ENCODE measurements at places on chromosomes 5 and 9.

DNA sequence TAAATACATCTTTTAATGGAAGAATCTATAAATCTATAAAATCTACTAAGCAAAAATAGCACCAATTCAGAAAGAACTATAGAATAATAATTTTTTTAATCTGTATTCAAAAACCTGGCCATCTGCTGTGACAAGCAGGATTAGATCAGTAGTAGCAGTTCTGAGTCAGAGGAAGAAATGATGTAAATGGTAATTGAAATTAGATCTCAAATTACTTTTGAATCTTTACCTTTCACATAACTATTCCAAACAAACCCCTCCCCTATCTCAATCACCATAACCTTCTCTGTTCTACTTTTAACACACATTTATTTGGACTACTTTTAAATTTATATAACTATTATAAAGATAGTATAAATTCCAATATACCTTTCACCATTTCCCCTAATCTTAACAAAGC, 727.8 kb upstream of the FAM174A start:
- no peak for DNase-seq

GRCh38 chr5:88606173-88606572, 276.8 kb downstream of the MEF2C start:
- DNase-seq, result no peak

- DNase-seq, result no peak
Measured at GRCh38 chr5:76715486-76715735, 515 bp upstream of the F2R start.

DNA sequence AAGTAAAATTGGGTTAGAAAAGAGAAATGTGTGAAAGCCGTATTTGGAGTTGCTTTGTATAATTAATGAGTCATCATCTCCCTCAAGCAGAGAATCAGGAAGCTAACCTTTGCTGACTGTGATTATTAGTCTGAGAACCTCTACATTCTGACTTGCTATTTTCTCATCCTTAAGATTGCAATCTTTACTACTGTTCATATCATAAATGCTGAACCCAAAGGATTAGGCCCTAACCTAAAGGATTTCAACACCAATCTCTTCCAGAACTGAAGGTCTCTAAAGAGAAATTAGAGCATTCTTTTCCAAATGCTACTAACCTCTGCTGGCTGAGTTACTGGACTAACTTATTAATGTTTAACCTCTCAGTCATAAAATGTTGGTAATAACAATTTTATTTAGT, 538.1 kb upstream of the MEF2C start:
- no peak for DNase-seq

- no peak for DNase-seq
Measured at GRCh38 chr9:89853161-89853560, 248.3 kb downstream of the GADD45G start.

DNA sequence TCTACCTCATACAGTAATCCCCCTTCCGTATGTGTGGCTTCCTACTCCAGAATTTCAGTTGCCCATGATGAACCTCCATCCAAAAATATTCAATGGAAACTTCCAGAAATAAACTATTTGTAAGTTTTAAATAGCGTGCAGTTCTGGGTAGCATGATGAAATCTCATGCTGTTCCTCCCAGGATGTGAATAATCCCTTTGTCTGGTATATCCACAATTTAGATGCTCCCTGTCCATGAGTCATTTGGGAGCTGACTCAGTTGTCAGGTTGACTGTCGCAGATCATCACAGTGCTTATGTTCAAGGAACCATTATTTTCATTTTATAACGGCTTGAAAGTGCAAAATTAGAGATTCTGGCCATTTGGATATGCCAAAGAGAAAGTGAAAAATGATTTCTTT, 290.1 kb upstream of the CDH9 start:
- no peak for DNase-seq

DNA sequence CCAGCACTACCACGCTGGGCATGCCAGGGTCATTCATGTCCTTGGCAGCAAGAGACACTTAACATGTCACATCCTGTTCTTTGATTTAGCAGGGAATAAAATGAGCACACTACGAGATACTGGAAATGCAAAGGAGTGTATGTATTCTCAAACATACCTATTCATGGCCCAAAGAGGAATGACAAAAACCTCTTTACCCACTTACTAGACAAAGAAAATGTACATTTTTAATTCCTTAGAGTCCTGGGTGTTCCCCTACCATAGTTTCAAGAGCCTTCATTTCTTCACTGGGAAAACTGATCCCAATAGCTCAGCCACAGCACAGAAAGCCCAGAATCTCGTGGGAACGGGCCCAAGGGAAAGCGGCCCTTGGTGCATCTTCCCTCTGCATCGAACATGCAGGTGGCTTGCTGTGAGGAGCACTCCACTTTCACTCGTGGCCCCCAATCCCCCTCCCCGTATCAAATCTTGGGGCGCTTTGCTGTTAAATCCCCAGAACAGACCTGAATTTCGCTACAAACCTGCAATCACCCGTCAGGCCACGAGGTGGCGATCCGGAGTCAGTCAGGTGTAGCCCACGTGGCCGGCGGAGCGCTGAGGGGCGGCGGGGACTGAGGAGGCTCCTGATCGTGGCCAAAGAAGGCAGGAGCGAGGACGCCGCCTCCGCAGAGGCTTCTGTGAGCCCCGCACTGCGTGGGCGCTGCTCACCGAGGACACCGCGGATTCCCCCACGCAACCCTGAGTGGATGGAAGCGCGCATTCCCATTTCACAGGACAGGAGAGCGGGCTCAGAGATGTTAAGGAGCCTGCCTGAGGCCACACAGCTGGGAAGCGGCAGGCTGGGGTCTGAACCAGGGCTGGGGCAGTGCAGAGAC, 91.4 kb downstream of the LMX1B start:
- DNase-seq, result peak; percentile 77

GRCh38 chr5:156531199-156531598, 204.2 kb downstream of the SGCD start:
- no peak for DNase-seq

- DNase-seq, result peak; percentile 10
Measured at GRCh38 chr9:87792831-87793288, 66.9 kb downstream of the CTSL start.

DNA sequence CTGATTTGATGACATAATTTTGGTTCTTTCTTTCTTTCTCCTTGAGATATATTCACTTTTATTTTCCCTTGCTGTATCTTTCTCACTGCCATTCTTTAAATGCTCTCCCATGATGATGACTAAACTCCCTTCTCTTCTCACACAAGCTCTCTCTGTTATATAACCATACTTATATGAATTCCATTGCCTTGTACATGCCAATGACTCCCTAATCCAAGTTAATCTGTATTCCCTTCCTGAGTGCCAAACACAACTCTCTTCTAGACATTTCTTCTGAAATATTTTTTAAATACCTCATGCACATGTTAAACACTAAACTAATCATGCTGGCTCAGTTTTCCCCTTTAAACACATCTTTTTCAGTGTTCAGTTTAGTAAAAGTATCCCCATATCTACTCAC, 62.2 kb upstream of the ST8SIA4 start:
- no peak for DNase-seq

- no peak for DNase-seq
Measured at GRCh38 chr5:35664584-35664983, 46.9 kb downstream of the SPEF2 start.

- DNase-seq, result no peak
Measured at GRCh38 chr5:58622936-58623871, 40.3 kb downstream of the RAB3C start.

- DNase-seq, result no peak
Measured at GRCh38 chr5:149580808-149581191, 498 bp upstream of the ARHGEF37 start.

- DNase-seq, result no peak
Measured at GRCh38 chr5:60993425-60993824, 48.4 kb downstream of the NDUFAF2 start.

GRCh38 chr5:133565993-133566392, 46.3 kb downstream of the FSTL4 start:
- no peak for DNase-seq

DNA sequence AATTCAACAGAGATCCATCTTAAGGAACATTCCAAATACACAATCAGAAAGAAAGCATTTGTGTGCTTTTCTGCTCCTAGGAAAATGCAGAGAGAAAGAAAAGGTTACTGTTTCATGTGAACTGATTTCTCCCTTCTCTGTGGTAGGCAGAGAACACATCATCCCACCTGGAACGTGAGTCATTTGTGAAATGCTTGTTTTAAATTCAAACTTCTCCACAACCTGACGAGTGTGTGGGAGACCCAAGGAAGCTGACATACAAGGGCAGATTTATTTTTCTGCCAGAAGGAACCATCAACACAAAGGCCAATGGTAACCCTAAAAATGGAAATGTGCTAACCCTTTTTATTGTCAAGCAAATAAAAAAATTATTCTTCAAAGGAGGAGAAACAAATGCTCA, 156.4 kb downstream of the EFNA5 start:
- DNase-seq, result no peak

- DNase-seq, result no peak
Measured at GRCh38 chr5:67934976-67935375, 280.6 kb upstream of the PIK3R1 start.

DNA sequence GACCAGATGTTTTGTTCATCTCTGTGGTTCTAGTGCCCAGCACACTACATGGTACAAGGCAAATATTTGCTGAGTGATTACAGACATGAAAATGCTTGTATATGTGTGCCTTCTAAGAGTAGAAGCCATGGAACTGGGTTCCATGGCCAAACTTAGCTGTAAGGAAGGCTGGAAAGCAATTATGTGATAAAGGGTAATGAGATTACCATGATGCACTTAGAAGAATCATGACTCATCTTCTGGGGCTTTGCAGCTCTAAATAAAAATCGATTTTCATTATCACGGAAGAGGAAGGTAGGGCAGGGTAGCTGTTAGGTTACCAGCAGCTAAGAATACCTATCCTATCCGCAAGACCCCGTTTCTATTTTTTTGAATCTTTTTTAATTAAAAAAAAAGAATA, 28.0 kb downstream of the RFK start:
- DNase-seq, result no peak

GRCh38 chr5:78751872-78752271, 103.3 kb upstream of the LHFPL2 start:
- DNase-seq, result no peak

GRCh38 chr5:139124774-139125520, 73.2 kb downstream of the SIL1 start:
- DNase-seq, result no peak

DNA sequence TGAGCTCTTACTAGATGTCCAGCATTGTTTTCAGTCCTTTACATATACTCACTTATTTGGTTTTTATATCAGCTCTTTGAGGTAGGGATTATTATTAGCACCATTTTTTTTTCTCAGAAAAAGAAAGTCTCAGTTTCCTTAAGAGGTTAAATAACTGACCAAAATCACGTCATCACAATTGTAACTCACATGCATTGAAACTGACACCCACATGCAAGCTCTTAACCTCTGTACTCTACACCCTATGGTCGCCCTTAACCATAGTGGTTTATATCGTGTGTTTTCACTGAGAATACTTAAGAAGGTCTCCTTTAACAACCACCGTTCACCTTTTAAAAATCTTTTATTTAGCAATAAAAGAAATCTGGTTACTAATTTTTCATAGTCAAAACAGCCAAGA, 61.0 kb downstream of the PRDM6 start:
- no peak for DNase-seq

DNA sequence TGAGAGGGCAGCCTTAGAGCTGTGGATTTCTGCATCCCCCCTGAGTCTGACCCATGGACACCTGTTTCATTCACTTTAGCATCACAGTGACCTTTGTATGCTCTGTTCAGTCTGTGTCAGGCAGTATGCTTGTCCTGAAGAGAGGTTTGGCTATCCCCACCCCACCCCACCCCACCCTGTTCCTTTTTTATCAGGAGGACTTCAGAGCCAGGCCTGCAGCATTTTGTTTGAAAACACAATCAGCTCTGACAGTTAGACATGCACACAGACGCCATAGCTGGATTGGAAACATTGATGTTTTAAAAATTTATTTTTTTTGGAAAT, 142.2 kb downstream of the NTRK2 start:
- no peak for DNase-seq

DNA sequence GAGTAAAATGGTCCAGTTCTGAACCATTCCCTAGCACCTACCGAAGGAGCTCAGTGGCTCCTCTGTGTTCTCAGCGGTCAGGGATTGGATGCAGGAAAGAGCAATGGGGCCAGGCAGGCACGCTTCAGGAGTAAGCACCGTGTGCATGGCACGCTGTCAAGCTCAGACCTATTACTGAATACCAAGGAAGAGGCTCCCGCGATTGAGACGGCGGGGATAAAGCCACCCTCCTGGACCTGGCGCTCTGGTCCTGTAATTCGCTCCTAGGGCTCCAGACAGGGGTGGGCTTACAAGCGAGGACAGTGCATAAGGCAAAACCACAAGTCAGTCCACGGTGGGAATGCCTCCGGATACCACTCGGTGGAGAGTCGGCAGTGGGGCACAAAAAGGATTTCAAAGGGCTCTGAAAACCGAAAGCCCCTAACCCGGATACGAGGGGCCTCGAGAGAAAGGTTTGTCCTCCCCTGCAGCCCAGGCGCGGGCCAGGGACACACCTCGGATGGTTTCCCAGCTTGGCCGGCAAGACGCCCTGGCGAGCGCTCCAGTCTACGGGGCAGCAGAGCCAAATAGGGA, 988 bp downstream of the OXCT1 start:
- DNase-seq, result peak; percentile 42

All from CD4-positive, alpha-beta memory T cell (primary cell).